ENCODE measurements at places on chromosomes 7 and 10.

DNA sequence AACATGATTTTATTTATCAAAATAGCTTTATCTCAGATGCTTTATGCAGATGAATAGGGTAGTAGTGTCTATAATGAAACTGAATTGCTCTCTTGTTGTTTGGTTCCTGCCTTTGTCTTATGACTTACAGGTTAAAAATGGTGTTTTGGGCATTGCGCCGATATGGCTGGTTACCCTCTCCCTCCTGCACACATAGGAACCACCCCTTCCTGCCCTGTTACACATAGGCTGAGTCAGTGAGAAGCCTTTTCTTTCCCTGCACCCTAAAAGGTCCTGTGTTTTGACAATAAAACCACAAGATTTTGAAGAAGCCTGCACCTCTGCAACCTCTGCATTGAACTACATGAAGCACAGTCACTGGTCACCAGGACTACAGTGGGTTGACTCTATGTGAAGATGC lies 655.8 kb upstream of the ANKRD30A start:
- no peak for DNase-seq

GRCh38 chr10:30284865-30285594 lies 64.0 kb downstream of the MTPAP start:
- DNase-seq, result no peak

- DNase-seq, result no peak
Measured at GRCh38 chr7:28784171-28784902, 173.8 kb downstream of the TRIL start.

GRCh38 chr10:389261-389790 lies 254.1 kb downstream of the ZMYND11 start:
- no peak for DNase-seq

- no peak for DNase-seq
Measured at GRCh38 chr7:85011127-85011526, 175.7 kb downstream of the SEMA3D start.

- no peak for DNase-seq
Measured at GRCh38 chr7:14859267-14859666, 43.3 kb downstream of the DGKB start.

- DNase-seq, result no peak
Measured at GRCh38 chr7:112790586-112791003, 402 bp upstream of the TMEM168 start.

DNA sequence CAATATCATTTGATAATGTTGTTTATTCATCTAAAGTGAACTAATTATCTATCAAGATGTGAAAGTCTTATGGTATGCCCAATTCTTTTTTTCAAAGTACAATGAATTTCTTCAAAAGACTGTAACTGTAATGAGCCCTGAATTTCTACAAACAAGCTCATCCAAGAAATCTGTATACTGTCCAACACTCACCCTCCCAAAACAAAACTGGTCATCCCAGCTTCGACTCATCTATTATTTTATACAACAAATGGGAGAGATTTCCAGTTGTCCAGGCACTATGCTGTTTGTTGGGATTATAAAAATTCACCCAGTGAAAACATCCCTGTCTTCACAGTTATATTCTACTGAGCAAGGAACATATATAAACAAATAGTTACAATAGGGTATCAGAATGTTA lies 806.9 kb downstream of the TNS3 start:
- no peak for DNase-seq

- DNase-seq, result no peak
Measured at GRCh38 chr7:64890761-64891362, 12.2 kb upstream of the ZNF273 start.

DNA sequence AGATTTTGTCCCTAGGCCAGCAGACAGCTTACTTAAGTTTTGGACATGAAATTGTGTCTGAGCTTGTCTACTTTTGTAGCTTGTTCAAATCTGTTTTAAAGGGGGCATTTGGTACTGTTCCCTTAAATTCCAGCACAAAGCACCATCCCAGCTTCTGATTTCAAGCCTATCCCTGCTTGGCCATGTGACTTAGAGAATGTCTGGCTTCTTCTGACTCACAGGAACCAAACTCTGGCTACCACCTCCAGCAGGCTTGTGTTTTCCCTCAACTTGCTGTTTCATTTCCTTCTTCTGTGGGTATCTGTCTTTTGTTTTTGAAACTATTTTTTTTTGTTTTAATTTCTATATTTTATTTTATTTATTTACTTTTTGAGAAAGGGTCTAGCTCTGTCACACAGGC lies 97.9 kb upstream of the FZD8 start:
- DNase-seq, result no peak

- DNase-seq, result no peak
Measured at GRCh38 chr10:80281292-80281691, 8.2 kb downstream of the MAT1A start.

DNA sequence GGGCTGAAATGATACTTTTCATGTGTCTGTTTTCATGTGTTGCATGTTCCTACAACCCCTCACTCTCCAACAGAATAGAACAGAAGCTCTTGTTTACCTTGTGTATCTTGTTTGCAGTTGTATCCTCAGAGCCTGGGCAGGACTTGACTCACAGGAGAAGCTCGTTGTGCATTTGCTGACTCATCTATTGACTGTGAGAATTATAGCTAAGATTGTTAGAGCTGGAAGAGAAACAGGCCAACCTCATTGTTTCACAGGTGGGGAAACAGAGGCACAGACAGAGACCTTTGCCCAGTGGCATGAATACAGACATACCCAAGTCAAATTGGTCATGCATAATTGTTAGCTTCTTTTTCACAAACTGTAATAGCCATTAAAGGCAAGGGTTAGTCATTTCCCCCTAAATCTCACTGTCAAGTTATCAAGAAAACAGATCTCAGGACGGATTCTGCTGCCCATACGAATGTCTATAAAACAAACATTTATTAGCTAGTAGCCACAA lies 4.6 kb upstream of the TSPAN15 start:
- no peak for DNase-seq

GRCh38 chr10:66837990-66838389 lies 87.8 kb upstream of the LRRTM3 start:
- no peak for DNase-seq

- no peak for DNase-seq
Measured at GRCh38 chr7:73585196-73585595, 6.8 kb upstream of the TBL2 start.

GRCh38 chr7:103811290-103811689 lies 178.2 kb downstream of the RELN start:
- DNase-seq, result no peak

GRCh38 chr10:70907637-70908405 lies 19.5 kb upstream of the PCBD1 start:
- DNase-seq, result no peak

DNA sequence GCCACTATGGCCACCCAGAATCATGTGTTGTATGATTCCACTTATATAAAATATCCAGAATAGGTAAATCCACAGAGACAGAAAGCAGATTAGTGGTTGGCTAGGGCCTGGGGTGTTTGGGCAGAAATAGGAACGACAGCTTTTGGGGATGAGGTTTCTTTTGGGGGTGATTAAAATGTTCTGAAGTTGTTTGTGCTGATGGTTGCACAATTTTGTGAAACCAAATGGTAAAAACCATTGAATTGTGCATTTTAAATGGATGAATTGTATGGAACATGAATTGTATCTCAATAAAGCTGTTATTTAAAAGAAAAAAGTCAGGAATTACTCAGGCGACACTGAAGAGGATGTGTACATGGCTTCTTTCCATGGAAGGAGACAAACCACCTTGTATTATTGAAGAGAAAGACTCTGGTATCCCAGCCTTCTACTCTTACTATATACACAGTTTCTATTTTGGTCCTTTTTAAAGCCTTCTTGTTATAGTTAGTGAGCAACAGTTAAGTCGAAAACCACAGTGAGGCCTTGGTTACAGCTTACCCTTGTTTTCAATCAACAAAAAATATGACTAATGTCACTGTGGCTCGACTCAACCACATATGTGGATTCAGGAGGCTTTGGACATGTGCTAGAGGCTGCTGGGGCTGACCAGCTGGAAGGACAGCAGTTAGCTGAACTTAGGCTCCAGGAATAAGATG lies 57.1 kb upstream of the KMT2E start:
- no peak for DNase-seq

- DNase-seq, result no peak
Measured at GRCh38 chr7:150778014-150778737, 22.0 kb downstream of the TMEM176B start.

DNA sequence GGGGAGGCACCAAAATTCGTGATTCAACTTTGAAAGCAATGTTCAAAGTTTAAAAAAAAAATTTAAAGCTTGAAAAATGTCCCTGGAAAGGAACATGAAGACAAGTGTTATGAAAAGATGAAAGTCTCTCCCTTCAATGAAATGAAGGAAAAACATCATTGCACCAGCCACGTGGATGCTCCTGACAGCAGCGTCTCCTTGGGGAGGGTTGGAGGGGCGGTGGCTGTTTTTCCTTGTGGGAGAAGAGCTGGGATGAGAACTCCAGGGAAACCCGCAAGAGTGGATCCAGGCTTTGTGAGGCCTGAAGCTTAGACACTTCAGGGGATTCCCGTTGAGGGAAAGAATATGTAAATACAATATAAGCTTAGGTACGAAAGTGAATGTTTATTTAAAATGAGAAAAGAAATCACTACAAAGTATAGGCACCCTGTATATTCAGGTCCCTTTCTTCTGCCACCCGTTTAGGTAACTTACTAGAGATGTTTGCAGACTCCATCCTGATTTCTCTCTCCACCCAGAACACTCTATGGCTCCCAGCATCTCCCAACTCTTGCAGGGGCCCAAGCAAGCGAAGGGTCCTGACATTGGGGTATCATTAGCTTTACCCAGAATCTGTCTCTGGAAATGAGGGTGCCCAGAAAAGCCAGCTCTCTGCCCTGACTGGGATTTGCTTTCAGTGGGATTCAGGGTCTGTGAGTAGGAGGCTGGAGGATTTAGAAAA lies 63.1 kb upstream of the BAIAP2L1 start:
- no peak for DNase-seq

GRCh38 chr7:112038353-112038752 lies 167.8 kb downstream of the DOCK4 start:
- no peak for DNase-seq

DNA sequence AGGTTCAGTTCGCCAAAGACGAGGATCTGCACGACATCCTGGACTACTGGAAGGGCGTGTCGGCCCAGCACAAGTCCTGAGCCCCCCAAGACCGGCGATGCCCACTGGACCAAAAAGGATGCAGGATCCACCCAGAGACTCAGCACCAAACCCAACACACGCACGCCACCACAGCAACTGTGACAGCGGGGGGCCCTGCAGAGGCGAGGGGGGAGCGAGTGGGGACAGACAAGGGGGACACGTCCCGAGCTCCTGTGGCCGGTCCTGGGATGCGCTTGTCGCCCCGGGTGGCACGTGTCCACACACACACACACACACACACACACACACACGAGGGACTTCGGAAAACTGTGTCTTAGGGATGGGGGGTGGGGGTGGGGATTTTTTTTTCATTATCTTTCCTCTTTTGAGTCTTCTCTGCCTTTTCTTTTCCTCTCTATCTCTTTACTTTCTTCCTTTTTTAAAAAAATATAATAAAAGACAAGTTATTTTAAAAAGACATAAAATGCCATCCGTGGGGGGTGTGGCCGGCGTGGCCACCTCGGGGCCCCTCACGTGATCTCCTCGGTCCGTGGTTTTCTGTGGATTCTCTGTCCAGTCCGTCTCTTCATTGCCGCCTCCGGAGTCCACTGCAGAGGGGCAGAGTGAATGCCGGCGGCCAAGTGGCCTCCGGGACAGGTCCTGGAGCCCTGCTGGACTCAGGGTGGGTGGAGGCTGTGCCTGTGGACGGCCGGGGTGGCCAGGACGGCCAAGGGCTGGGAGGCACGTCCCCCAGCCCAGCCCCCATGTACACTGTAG lies 77.1 kb downstream of the ELFN1 start:
- DNase-seq, result no peak

GRCh38 chr7:155164316-155164715 lies 94.2 kb downstream of the HTR5A start:
- DNase-seq, result no peak

DNA sequence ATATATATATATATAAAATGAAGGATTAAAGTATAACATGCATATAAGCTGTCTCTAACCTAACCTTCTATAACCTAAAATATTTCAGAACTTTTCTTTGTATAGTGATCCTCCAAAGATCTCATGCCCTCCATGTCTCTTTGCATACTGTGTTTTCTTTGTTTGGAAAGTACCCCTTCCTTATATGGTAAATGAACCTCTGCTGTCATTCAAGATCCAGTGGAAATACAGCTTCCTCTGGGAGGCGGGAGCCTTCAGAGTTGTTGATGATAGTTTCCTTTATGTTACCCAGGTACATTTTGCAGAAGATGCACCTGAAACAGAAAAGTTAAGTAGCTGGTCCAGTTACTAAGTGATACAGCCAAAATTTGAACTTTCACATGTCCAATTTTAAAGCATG lies 233.3 kb upstream of the FOXP2 start:
- DNase-seq, result no peak

DNA sequence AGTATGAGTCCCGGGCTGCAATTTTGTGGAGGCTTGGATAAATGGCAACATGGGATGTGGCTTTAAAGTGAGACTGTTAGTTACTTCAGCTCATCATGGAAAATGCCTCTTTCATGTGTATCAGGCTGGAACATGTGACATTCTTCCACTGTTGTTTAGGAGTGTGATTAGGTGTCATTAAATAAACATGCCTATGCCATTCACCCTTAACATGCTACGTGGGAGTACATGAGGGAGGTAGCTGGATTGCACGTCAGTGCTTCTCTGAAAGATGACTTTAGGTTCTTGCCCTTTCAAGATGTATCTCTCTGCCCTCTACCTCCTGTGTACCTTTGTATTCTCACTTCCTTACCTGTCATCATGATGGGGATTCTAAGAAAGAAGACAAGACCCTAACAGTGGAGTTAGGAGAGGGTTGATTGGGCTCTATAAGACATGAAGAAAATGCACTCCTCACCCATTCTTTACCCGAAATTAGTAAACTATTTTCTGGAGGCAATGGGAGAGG lies 8.9 kb downstream of the AKR1E2 start:
- DNase-seq, result no peak

DNA sequence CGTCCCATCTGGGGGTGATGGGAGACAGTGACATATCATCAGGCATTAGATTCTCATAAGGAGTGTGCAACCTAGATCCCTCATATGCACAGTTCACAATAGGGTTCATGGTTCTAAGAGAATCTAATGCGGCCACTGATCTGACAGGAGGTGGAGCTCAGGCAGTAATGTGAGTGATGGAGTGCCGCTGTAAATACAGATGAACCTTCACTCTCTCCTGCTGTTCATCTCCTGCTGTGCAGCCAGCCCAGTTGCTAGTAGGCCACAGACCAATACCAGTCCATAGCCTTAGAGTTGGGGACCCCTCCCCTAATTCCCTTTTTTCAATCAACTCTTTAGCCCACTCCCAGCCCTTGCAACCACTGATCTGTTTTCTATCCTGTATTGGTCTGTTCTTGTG lies 581.1 kb upstream of the AUTS2 start:
- DNase-seq, result no peak

- DNase-seq, result no peak
Measured at GRCh38 chr10:94276140-94276539, 86.6 kb downstream of the NOC3L start.

DNA sequence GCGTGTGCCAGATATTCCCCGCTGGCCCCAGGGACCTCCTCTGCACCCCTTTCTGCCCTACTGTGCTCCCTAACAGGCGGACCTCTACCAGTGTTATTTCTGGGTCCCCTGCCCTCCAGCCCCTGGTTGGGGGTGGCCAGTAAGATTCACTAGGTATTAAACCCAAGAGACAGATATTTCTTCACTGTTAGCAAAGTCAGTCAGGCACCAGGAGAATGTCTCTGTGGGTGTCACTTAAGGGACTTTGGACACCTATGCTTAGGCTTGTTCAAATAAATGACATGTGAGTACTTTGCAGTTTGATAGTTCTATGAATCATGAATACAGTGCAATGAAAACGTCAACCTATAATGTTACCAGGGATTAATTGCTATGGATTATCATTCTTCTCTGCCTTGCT lies 234.3 kb upstream of the IGFBP3 start:
- no peak for DNase-seq

All from activated CD8-positive, alpha-beta memory T cell treated with anti-CD3 and anti-CD28 coated beads for 4 hours (primary cell).